ENCODE measurements at places on chromosomes 11 and 22.

GRCh38 chr11:26493616-26494015 lies 78.4 kb downstream of the MUC15 start:
- DNase-seq = no peak

DNA sequence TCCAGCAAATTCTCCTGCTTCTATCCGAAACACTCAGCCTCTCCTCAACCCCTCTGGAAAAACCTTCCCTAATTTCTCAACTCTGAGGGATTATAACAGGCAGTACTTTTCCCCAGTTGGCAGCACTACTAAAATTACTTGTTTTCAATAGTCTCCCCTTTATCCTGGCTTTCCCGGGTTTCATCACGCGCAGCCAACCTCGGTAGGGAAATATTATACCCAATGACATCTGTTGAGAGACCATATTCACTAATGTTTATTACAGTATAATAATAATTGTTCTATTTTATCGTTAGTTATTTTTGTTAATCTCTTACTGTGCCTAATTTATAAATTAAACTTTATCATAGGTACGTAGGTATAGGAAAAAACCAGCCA lies 330 bp upstream of the POLD3 start:
- no peak for DNase-seq

GRCh38 chr11:66918741-66919140 lies 39.4 kb downstream of the PC start:
- DNase-seq = no peak

GRCh38 chr22:23984430-23984829 lies 4.5 kb downstream of the GSTT2 start:
- DNase-seq = no peak

DNA sequence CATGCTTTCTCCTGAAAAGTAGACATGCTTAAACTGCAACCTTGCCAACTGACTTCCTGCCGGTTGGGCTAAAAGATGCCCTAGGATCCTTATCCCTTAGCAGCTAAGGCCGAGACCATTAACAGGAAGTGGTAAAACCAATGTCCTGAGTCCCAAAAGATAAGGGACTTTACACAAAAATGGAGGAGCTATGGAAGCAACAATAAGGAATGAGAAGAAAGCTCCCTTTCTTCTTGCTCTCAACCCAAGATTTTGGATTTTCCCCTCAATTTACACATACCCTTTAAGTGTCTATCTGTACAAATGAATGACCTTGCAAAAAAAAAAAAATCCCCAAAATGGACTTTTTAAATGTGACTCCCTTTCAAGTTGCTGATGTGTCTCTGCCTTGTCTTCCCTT lies 11.1 kb downstream of the MRPL17 start:
- DNase-seq = no peak

DNA sequence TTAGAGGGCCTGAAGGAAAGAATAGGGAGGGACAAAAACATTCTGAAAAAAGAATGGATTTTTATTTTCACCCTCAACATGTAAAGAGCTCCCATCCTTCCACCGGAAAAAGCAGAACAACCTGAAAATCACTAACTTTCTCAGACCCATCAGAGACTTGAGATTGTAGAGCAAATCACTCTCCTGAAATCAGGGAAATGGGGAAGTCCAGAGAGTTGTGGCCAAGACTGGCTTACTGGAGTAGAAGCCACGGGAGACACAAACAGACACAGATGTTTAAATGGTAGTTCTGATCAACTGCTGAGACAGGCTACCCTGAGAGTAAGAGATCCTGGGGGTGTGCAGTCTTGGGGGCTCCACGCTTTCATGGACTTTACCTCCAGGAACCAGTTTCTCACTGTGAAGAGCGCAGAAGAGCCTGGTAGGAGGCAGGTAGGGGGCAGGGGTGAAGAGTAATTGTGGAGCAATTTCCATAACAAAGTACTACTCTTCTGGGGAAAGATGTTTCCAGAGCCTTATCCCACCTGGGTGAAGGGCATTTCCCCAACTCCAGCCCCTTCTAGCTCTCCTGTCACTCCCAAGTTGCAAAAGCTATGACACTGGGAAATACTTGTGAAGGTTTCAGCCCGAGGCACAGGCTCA lies 47.1 kb downstream of the ASCL2 start:
- DNase-seq = no peak

DNA sequence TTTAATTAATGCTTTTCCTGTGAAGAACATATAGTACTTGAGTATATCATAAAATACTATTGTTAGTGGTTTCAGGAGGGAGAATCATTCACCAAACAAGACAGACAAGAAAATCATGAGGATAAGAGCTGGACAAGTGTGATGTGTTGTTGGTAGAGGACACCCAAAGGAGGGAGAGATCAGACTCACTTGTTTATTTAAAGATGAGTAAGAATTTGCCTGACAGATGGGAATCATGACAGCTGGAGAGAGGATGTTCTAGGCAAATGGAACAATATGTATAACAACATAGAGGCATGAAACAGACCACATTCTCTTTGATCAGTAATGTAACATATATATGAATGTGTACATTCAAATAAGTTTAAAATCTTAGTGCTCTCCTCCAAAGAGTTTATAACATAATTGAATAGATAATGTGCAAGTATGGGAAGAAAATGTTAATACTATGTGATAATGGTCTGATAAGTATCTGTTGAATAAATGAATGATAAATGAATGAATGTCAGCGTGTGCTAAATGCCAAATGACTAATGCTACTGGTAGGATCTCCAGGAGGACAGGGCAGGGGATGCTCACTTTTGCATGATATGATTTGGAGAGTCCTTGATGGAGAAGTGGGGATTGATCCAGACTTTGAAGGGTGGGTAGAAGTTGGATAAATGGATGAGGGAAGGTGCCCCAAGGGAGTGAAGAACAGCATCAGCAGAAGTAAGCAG lies 228.9 kb upstream of the SORL1-AS1 start:
- no peak for DNase-seq

DNA sequence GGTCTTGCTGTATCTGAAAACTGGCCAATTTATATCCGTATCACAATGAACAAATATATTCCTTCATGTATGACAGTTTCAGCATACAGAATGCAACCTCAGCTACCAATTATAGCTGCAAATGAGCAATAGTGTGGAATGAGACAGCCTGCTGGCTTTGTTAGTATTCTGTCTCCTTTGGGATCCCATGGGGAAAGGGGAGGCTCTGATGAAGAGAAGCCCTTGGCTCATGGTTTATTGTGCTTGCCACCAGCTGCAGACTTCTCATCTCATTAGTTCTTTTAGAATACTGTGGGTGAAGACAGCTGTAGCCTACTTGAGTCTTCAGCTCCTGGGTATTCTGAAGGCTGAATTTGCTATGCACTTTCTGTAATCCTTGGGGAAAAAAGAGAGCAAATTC lies 42.4 kb downstream of the PITPNB start:
- no peak for DNase-seq

DNA sequence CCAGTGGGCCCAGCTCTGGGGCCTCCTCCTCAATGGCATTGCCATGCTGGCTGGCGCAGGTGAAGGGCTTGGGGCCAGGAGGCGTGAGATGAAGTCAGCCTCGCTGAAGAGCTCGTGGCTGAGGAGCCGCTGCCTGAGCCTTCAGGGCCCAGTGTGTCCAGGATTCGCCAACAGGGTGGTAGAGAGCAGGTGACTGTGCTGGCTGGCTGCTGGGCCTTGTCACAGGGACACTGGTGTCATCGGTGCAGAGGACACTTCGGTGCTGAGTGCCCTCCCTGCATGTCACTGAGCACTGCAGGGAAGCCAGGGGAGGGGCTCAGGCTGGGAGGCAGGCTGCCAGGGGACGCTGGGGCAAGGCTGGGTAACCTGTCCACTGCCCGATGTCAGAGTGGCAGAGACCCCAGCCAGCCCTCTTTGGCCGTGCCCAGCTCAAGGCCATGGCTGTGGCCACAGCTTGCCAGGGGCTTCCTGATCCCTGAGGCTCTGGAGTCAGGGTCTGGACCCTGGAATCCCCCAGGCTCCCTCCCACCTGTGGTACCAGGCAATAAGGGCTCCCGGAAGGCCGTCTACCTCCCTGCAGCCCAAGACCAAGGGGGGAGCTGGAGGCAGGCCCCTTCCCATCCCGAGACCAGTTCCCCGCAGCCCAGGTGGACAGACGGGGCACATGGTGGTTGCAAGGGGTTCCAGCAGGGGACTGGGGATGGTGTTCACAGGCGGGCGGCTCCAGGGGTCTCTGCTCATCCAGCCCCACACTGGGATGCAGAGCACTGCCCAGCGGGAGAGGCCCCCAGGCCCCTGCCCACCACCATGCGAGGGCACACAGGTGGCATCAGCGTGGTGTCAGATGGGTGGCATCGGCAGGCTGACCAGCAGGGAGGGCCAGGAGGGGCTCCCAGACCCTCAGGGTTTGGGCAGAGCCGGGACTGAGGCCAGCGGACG lies 63.9 kb downstream of the ARFGAP3 start:
- no peak for DNase-seq

GRCh38 chr11:86134580-86135318 lies 65.9 kb upstream of the PICALM start:
- no peak for DNase-seq
